ENCODE measurements at places on chromosomes 12 and 14. TPM values are rescaled to one million over a fixed set of nuclear protein-coding genes. Genes with fewer than 3 reads are reported as not detected.

The LBHD2 gene
- total RNA-seq, result not detected

DNA sequence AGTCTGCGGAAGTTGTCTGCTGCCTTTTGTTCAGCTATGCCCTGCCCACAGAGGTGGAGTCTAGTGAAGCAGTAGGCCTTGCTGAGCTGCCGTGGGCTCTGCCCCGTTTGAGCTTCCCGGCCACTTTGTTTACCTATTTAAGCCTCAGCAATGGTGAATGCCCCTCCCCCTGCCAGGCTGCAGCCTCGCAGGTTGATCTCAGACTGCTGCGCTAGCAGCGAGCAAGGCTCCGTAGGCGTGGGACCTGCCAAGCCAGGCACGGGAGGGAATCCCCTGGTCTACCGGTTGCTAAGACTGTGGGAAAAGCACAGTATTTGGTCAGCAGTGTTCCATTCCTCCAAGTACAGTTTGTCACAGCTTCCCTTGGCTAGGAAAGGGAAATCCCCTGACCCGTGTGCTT lies 143.6 kb downstream of the DYRK2 start:
- no peaks in the 10 kb centered on the region for H3K36me3 ChIP-seq
- no peaks in the 10 kb centered on the region for H3K27me3 ChIP-seq
- DNase-seq, result peak; percentile 45
- H3K4me1 ChIP-seq, result no peaks in the 10 kb centered on the region
- no peak overlapping the region for H3K27ac ChIP-seq

DNA sequence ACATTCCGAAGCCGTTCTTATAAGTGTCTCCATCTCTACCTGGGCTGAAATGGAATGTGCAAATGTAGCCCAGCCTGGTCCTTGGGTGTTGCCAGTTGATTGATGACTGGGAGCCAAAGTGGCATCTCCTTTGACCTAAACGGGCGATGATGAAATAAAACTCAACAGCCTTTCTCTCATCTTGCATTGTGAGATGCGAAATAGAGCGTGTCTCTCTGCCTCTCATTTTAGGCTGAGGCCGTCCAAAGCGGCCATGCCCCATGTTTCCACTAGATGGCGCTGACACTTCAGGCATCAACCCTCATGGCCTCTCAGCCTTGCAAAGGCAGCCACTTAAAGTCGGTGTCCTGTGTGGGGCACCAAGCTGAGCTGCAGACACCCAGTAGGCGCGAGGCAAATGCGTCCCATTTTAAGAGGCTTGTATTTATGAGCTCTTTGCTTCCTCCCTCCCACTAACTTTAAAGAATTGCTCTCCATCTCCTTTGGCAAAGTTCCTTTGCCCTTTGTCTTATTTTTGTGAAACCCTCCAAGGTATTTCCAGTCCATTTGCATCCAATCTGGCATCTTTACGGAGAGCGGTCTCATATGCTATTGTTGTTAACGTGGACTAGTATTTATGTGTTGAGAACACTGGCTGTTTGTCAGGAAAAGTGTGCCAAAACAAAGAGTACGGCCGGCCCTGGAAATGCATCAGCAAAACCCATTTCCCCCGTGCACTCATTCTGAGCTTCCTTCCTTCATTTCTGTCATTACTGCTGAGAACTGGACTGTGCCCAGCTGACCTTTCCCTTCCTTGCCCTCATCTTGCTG lies 25.0 kb downstream of the GPRC5A start:
- H3K36me3 ChIP-seq, result no peaks in the 10 kb centered on the region
- peaks cover 6% of the 10 kb centered on the region for H3K4me1 ChIP-seq
- peak; percentile 57 for DNase-seq
- H3K27me3 ChIP-seq, result no peaks in the 10 kb centered on the region
- H3K27ac ChIP-seq, result no peak overlapping the region

DNA sequence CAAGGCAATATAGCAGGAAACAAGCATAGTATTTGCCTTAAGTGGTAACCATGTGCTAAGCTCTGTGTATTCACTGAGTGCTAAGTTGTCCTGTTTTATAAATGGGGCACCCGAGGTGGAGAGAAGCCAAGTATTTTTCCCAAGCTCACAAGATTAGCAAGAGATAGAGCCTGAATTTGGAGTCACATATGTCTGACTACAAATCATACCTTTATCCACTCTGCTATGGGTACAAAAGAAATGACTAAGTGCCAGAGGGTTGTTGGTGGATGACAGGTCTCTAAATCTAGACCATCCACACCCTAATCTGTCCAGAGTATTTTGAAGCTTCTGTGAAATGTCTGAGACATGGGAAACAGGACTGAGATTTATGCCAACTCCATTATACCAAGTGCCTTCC lies 182.1 kb upstream of the SEL1L start:
- H3K4me1 ChIP-seq, result no peaks in the 10 kb centered on the region
- H3K27ac ChIP-seq, result no peak overlapping the region
